Cardiac fibroblast (primary cell): ENCODE measurements at places on chromosomes 1 and 21.

GRCh38 chr1:89608984-89609725, 23.8 kb upstream of the LRRC8C start:
- DNase-seq: no peak

DNA sequence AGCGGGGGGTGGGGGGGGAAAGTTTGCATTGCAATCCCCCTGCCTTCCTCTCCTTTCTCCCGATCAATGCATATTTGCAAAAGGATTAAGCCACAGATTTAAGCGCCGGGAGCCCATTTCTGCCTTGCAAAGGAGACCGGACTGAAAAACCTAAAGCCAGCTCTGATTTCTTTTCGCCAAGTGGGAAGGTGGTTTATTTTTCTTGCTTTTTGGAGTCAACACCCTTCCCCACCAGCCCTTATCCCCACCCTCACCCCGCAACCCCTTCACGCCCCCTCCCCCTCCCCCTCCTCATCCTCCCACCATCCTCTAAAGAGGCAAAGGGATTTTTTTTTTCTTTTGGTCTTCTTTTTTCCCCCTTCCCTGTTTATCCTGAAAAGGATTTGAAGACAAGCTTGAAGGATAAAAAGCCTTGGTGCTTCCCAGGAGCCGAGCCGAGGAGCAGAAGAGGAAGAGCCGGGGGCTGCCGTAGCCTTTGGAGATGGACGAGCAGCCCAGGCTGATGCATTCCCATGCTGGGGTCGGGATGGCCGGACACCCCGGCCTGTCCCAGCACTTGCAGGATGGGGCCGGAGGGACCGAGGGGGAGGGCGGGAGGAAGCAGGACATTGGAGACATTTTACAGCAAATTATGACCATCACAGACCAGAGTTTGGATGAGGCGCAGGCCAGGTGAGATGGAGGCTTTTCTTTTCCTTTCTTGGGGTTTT, 513 bp downstream of the PBX1 start:
- DNase-seq: peak; percentile 43

DNA sequence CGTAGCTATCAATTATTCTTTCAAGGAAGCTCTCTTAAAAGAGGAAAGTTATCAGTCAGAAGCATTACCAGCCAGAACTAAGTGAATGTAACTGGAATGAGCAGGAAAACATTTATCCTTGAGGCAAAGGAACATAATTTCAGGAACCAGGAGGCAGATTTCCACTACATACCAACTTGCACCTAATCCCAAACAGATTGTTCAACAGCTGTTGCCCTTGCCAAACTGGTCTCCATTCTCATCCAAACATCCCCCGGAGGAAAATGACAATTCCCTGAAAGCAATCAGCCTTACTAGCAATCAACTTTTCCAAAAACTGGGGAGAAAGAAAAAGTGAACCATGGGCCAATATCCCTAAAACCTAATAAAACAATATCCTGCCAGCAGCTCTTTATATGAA, 35.0 kb downstream of the ENAH start:
- no peak for DNase-seq

- DNase-seq: no peak
Measured at GRCh38 chr21:44799646-44800045, 2.0 kb downstream of the UBE2G2 start.

GRCh38 chr1:115492019-115492595, 149.7 kb upstream of the VANGL1 start:
- no peak for DNase-seq

- DNase-seq: no peak
Measured at GRCh38 chr1:218880484-218881060, 293.1 kb upstream of the LYPLAL1 start.

GRCh38 chr1:25688390-25689119, 72.0 kb downstream of the MAN1C1 start:
- DNase-seq: no peak
